ENCODE measurements at places on chromosomes 1 and 21. TPM values are rescaled to one million over a fixed set of nuclear protein-coding genes. Genes with fewer than 3 reads are reported as not detected.

DCST1 gene
- total RNA-seq: not detected

RGS2 gene
- total RNA-seq: 5.7 TPM

TPTE gene
- not detected for total RNA-seq

TRIM63 gene
- total RNA-seq: 0.18 TPM

CDC7 gene
- 28.0 TPM for total RNA-seq

ARF1 gene
- 350 TPM for total RNA-seq

C1orf105 gene
- not detected for total RNA-seq

MYOG gene
- total RNA-seq: not detected

CRNN gene
- total RNA-seq: not detected

SEC16B gene
- not detected for total RNA-seq

ADGRL2 gene
- total RNA-seq: not detected
